ENCODE measurements at places on chromosomes 7 and 10. TPM values are rescaled to one million over a fixed set of nuclear protein-coding genes. Genes with fewer than 3 reads are reported as not detected.

HOXA13 gene
- total RNA-seq: not detected

DNA sequence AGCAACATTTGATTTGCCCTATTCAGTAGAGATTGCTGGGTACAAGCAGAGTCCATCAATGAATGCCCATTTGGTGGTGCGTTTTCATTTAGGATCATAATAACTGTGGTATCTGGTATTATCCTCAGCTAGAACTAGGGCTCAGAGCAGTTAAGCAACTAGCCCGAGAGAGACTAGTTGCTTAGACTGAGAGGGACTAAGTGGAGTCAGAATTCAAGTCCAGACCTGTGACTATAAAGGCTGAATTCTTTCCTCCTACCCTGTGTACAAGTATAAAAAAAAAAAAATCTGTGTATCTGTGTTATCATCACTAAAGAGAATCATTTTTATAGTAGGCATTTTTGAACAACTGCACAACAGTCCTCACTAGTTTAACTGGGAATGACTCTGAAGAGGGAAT is 45.3 kb upstream of the DKK1 start:
- DNase-seq: no peak

EN2 gene
- under 0.01 TPM for total RNA-seq

CCDC6 gene
- total RNA-seq: 16.4 TPM

GRCh38 chr7:38855386-38855785 is 53.6 kb downstream of the VPS41 start:
- no peak for DNase-seq
